Natural killer cell (primary cell): ENCODE measurements at places on chromosomes 3 and 15. TPM values are rescaled to one million over a fixed set of nuclear protein-coding genes. Genes with fewer than 3 reads are reported as not detected.

GRCh38 chr15:60162968-60163355 is 158.9 kb downstream of the FOXB1 start:
- no peaks in the 10 kb centered on the region for H3K27me3 ChIP-seq
- no peak overlapping the region for H3K4me3 ChIP-seq
- no peak for DNase-seq
- no peaks in the 10 kb centered on the region for H3K36me3 ChIP-seq
- no peaks in the 10 kb centered on the region for H3K4me1 ChIP-seq

DNA sequence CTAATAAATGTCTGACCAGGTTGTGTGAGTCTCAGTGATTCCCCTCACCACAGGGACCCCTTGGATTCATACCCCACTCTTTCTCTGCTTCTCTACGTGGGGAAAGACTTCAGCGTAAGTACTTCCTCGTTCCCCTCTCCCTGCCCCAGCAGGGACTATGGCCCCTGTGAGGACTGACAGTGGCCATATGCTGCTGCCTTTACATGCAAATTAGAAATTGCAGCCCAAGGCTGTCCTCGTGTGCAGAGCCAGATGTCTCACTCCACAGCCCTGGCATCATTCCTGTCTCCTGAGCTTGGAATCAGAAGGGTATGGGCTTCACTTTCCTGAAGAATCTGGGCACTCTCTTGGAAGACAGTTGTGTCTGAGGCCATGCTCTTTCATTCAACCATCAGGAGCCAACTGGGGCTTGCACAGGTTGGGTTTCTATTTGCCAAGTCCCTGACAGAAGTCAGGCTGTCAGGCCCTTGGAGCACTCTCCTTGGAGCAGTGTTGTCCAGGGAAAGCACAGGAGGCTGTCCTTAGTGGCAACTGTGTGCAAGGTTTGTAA is 30.5 kb upstream of the IQCF2 start:
- H3K27ac ChIP-seq = no peak overlapping the region
- H3K4me3 ChIP-seq = no peak overlapping the region
- H3K36me3 ChIP-seq = no peaks in the 10 kb centered on the region
- H3K4me1 ChIP-seq = no peaks in the 10 kb centered on the region
- no peak for DNase-seq

- no peak overlapping the region for H3K27ac ChIP-seq
- no peak overlapping the region for H3K4me3 ChIP-seq
- H3K27me3 ChIP-seq = no peaks in the 10 kb centered on the region
- no peak for DNase-seq
- H3K36me3 ChIP-seq = peaks cover 43% of the 10 kb centered on the region
Observed at GRCh38 chr15:72562878-72563277, 88.7 kb downstream of the ARIH1 start.

DNA sequence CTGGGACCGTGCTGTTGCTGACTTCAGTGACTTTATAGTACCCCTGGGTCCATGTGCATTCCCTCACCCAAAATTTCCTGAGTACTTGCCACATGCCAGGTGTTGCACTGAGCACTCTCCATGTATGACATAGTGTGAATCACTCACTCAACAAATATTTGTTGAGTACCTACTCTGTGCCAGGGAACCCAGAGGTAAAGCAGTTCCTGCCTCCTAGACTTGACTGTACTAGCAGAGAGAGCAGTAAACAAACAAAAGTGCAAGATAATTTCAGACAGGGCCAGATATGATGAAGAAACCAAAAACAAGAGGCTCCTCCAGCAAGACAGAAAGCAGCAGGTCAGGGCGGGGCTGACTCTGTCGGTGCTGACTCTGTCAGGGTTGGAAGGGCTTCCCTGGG is 12.2 kb downstream of the TGM4 start:
- no peaks in the 10 kb centered on the region for H3K36me3 ChIP-seq
- DNase-seq = no peak
- no peak overlapping the region for H3K4me3 ChIP-seq
- H3K27ac ChIP-seq = no peak overlapping the region
- H3K4me1 ChIP-seq = no peaks in the 10 kb centered on the region
- H3K27me3 ChIP-seq = peaks cover 4% of the 10 kb centered on the region

- H3K4me1 ChIP-seq = no peaks in the 10 kb centered on the region
- no peaks in the 10 kb centered on the region for H3K36me3 ChIP-seq
- no peak overlapping the region for H3K27ac ChIP-seq
Observed at GRCh38 chr3:176690083-176690869, 507.0 kb downstream of the TBL1XR1 start.

Gene IL17RB
- 0.25 TPM for total RNA-seq

Gene ACTL6A
- total RNA-seq = 23.1 TPM

- no peak overlapping the region for H3K4me3 ChIP-seq
- no peak for DNase-seq
- H3K27ac ChIP-seq = no peak overlapping the region
- H3K36me3 ChIP-seq = no peaks in the 10 kb centered on the region
Observed at GRCh38 chr3:195929452-195929851, 21.1 kb upstream of the TNK2 start.

Gene MINAR1
- 0.54 TPM for total RNA-seq

Gene CAND2
- 1.2 TPM for total RNA-seq

GRCh38 chr3:172034786-172035685 is 4.3 kb upstream of the FNDC3B start:
- peak; percentile 72 for DNase-seq
- no peaks in the 10 kb centered on the region for H3K36me3 ChIP-seq
- H3K27me3 ChIP-seq = no peaks in the 10 kb centered on the region
- no peak overlapping the region for H3K27ac ChIP-seq
- no peak overlapping the region for H3K4me3 ChIP-seq

DNA sequence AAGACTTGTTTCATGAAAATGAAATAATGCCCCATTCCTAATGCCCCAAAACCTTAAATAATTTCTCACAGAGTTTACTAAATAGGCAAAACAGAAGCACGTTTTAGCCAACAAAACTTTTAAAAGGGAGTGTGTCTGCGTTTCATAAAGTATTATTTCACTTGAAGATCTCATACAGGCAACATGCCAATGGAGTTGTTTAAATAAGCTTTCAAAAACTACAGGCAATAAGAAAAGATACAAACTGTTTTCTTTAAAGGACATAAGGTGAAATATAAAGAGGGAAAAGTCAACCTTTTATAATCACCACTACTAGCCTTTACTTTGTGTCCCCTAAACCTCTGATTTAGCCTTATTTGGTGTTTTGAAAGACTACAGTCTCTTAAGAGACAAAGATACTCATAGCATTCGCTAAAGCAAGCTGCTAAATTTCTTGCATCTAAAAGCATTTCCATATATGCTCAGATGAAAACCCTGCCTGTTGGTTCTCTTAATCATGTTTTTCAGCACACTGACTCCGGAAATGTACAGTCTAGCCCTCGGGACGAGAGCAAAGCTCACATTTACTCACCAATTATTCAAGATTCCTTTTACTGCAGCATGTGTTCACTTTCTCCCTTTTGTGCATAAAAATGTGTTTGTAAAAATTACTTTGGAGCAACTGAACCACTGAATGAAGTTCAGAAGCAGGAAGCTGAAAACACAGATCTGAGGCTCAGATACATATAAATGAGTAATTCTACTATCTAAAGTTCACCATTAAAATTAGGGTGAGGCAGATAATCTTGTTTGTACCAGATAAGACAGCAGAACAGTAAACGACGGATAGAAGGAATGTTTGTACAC is 119.0 kb downstream of the GOLIM4 start:
- no peak overlapping the region for H3K4me3 ChIP-seq
- no peaks in the 10 kb centered on the region for H3K36me3 ChIP-seq
- no peaks in the 10 kb centered on the region for H3K27me3 ChIP-seq
- no peak for DNase-seq

DNA sequence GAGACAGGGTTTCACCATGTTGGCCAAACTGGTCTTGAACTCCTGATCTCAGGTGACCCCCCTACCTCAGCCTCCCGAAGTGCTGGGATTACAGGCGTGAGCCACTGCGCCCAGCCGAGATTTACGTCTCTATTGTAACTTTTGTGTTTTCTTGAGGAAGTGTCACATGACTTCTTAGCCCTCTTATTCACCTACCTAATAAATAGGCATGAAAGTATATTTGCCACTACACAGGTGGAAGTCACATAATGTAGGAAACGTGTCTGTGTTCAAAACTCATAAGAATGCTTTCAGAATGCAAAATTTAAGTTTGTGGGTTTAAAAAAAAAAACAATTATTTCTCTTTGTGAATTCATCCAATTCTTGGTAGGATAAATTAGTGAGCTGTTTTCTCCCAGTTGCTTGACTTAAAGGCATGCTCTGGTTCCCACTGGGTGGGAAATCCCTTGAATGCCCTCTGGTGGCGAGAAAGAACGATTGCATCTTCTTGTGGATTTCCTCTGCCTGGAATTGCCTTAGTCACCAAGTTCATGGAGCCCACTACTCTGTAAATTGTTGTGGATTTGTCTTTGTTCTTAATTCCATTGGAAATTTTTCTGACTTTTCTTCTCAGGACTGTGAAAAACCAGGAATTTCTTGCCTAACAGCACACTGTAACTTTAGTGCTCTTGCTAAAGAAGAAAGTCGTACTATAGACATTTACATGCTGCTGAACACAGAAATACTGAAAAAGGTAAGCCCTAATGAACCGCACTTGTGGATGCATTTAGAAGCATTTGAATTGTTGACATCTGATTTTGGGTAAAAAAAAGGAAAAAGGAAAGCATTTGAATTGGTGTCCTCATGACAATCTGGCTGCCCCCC is 82.2 kb upstream of the CTDSPL start:
- no peak overlapping the region for H3K27ac ChIP-seq
- H3K4me3 ChIP-seq = no peak overlapping the region
- peak; percentile 63 for DNase-seq
- H3K27me3 ChIP-seq = no peaks in the 10 kb centered on the region
- no peaks in the 10 kb centered on the region for H3K4me1 ChIP-seq
- no peaks in the 10 kb centered on the region for H3K36me3 ChIP-seq

- H3K36me3 ChIP-seq = no peaks in the 10 kb centered on the region
- DNase-seq = no peak
- no peak overlapping the region for H3K27ac ChIP-seq
- H3K4me1 ChIP-seq = no peaks in the 10 kb centered on the region
Observed at GRCh38 chr15:94107652-94108051, 123.7 kb upstream of the MCTP2 start.

Gene C3orf20
- total RNA-seq = not detected

GRCh38 chr3:71104556-71104955 is 479.0 kb downstream of the FOXP1 start:
- no peak overlapping the region for H3K27ac ChIP-seq
- no peaks in the 10 kb centered on the region for H3K27me3 ChIP-seq
- H3K4me3 ChIP-seq = no peak overlapping the region
- DNase-seq = no peak
- H3K4me1 ChIP-seq = peaks cover 19% of the 10 kb centered on the region
